ENCODE measurements at places on chromosomes 13 and 19.

- DNase-seq = no peak
Observed at GRCh38 chr13:111920932-111921705, 145.8 kb upstream of the SOX1 start.

GRCh38 chr19:29118389-29118788, 94.6 kb downstream of the UQCRFS1 start:
- DNase-seq = no peak

- DNase-seq = no peak
Observed at GRCh38 chr13:106593132-106593531, 25.2 kb upstream of the ARGLU1 start.

DNA sequence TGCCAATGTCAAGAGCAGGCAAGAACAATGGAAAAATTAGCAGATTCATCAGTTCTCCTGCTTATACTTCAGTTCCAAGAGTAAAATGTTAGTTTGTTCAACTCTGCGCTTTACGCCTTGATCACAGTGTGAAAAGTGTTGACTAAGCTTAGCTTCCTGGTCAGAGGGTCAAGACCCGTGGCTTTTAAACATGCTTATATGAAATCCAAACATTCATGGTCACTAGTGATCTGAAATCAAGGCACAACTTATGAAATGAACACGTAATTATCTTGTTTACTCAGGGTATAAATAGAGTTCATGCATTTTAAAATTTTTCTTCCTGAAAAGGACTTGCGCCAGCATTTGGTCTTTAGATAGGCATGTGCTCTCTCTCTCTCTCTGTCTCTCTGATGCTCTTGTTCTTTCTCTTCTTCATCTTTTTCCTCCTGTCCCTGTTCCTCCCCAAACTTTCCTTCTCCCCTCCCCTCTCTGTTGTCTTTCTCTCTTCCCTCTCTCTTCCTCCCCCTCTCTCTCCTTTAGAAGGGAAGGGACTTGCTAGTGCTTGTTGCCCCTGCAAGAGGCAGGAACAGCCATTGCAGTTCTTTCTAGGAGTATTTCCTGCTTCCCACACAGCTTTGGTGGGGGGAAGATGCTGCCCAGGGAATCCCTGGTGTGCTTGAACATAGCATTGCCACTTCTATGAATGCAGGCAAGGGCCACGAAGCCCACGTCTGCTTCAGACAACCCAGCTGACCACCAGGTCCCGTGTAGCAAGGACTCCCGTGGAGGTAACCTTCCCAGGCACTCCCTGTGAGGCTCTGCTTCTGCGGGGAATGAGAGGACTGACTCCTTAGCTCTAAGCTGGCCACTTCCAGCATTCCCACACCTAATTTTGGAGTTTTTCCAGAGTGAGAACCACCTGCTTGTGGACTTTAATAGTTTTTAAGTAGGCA, 7.1 kb upstream of the ZNF536 start:
- DNase-seq = no peak

- no peak for DNase-seq
Observed at GRCh38 chr19:46287585-46287984, 9.3 kb upstream of the HIF3A start.

- DNase-seq = no peak
Observed at GRCh38 chr13:97855570-97856303, 97.7 kb upstream of the IPO5 start.

GRCh38 chr19:16654627-16655026, 5.3 kb downstream of the SMIM7 start:
- no peak for DNase-seq

- no peak for DNase-seq
Observed at GRCh38 chr13:113863524-113864272, at the start of gene GAS6. Gene GAS6, minus strand, starts transcription at chr13:113864076. Its CDS starts 156 bp downstream, at chr13:113863920.

GRCh38 chr13:79939689-79940088, 401.2 kb downstream of the SPRY2 start:
- no peak for DNase-seq
